ENCODE measurements at places on chromosomes 6 and 20. TPM values are rescaled to one million over a fixed set of nuclear protein-coding genes. Genes with fewer than 3 reads are reported as not detected.

Gene C20orf204
- total RNA-seq = 0.77 TPM

Gene BEND6
- total RNA-seq = 10.0 TPM

Gene EPPIN
- not detected for total RNA-seq

Gene NR2E1
- not detected for total RNA-seq

Gene MAS1
- under 0.01 TPM for total RNA-seq

Gene SMPD2
- 7.7 TPM for total RNA-seq

Gene PCMT1
- total RNA-seq = 216 TPM

Gene BMP7
- not detected for total RNA-seq

Gene PLCB1
- total RNA-seq = 23.4 TPM

Gene ERVFRD-1
- total RNA-seq = not detected

Gene WASF1
- 6.5 TPM for total RNA-seq

Gene RAB44
- under 0.01 TPM for total RNA-seq

Gene GSTA2
- total RNA-seq = not detected

Gene PNPLA1
- total RNA-seq = not detected

Gene NTSR1
- under 0.01 TPM for total RNA-seq

Gene ADGRB3
- not detected for total RNA-seq

Gene OR2J3
- total RNA-seq = not detected

Gene ASIP
- not detected for total RNA-seq
